ENCODE measurements at places on chromosomes 7 and 10. TPM values are rescaled to one million over a fixed set of nuclear protein-coding genes. Genes with fewer than 3 reads are reported as not detected.

DNA sequence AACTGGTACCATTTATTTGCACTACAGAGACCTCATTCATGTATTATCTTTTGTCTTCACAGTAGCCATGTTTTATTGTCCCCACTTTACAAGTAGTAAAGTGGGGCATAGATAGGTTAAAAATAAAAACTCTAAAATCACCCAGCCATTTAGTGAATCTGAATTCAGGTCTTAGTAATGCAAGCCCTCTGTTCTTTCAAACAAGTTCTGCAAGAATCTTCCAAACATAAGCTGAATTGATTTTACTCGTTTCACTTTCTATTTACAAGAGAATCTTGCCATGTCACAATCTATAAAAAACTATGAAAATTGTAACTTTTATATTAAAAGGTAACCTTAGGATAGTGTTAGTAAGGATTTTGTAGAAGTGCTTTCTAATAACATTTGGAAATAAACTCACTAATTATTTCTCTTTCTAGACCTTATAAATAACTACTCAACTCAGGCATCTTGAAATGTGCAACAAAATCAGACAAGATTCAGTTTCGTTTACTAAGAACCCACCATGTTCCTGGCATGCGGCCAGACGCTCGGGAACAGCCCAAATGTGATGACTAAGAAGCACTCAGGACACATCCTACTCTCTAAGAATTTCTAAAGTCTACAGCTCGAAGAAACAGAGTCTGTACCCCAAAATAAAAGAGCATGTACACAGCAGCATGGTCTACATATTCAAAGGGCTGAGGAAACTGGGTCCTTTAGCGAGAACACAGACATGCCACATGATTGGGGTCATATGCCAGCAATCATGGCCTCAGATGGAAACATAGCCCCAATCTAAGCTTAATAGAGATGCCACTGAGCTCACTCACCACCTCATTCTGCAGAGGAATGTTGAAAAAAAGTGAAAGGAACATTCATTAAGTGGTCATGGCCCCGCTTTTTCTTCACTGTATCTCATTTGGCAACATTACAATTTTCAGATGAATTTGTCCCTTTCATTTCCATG, 167.6 kb downstream of the AMPH start:
- no peak for DNase-seq

- DNase-seq, result no peak
Measured at GRCh38 chr7:51062222-51062987, 254.2 kb downstream of the COBL start.

DNA sequence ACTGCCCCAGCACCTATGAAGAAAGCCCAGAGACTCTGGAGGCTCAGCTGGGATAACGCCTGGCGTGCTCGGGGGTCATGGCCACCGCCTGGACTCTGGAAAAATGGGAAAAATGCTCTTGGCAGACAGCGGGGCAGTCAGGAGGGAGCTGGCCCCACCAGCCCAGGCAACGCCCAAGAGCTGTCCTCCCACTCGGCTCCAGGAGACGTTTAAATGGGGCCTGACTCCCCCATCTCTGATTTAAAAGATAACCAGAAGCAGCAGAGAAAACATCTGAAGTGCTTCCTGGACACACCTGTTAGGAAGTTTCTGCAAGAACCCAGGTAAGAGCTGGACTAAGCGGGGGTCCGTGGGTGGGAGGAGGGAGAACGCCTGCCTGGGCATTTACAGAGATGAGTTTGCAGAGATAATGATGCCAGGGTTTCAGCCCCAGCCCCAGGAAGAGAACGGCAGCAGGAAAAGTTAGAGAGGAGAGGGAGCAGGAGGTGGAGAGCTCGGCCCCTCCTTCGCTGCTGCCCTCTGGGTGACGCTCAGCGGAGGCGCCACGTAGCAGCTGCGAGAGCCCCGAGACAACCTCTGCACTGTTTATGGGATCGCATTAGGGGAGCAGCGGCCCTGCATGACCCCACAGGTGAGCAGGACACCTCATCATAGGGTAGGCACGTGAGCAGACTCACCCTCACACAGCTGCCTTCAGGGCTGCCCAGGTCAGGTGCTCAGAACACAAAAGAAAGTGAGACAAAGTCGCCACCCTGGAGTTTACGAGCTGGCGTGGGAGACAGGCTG, 83.5 kb upstream of the INSIG1 start:
- no peak for DNase-seq

DNA sequence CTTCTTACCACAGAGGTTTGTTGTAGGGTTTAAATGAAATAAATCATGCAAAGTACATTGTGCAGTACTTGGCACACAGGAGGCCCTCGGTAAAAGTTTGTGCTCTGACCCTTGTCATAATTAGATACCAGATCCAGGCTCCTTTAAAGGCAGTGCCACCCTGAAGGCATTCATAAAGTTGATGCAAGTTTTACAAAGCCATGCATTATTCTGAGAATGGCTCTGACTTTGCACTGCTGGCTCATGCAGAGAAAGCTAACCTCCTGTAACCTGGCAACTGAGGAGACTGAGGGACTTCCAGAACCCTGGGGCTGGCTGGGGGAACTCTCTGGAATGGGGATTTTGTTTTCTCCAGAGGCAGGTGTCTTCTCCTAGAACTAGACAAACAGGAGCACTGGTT, 570.9 kb downstream of the CCSER2 start:
- DNase-seq, result no peak

DNA sequence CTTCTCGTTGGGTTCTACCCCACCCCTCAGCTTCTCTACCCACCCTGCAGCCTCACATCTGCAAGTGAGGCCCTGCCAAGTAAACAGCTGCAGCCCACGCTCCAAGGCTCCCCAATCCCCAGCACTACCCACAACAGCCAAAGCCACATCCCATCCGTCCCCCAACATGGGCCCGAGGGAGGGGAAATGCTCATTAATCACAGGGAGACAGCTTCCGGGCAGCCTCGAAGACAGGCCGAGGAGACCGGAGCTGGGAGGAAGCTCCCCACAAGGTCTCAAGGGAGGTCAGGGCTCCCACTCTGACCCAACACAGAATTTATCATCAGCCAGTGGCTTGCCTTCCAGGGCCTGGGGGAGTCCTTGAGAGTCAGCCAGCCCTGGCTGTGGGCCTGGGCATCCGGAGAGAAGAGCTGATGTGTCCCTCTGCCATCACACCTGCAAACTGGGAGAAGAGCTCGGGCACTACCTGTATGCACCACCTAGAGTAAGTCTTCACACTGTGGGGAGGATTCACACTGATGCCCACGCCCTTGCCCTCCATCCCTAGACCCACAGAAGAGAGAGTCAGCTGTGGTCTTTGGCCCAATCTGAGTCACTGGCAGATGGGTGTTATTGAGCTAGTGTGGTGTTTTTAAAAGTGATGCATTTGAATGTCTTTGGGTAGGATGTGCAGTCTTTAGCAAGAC, 115.5 kb upstream of the ZMIZ1 start:
- no peak for DNase-seq

- DNase-seq, result no peak
Measured at GRCh38 chr10:78559661-78560340, 509.0 kb upstream of the ZMIZ1 start.

The UCMA gene
- total RNA-seq, result not detected

GRCh38 chr7:75572396-75572795, 80.3 kb downstream of the SPDYE5 start:
- DNase-seq, result no peak

The STOX1 gene
- total RNA-seq, result 0.48 TPM

The OR6B1 gene
- not detected for total RNA-seq

The MOGAT3 gene
- not detected for total RNA-seq

DNA sequence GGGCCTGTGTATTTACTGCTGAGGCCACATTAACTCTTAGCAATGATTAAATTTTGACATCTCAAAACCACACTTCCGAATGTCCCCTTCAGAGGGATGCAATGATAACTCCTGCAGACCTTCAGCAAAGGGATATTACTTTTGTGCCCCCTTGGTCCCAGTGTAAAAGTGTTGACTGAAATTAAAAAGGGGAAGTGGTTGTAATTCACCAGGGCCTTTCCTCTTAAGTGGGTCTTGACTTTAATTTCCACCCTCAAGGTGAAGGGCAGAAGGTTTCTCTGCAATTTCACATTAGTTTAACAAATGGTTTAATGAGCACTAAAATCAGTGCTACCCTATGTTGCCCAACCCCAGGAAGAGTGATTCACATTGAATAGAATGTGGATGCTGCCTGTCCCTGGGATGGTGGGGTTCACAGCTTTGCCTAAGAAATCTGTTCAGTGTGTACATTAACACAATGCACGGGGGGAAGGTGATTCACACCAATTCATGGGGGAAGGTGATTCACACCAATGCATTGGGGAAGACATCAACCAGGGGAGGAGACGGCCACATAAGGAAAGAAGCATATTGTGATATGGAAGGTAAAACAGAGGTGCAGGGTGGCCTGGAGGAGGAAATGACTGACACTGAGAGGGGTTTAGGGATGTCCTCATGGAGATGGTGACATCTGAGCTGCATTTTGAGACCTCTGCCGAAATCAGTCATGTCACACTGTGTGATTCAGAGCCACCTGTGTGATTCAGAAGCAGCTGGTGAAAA, 19.4 kb upstream of the TNS3 start:
- peak; percentile 71 for DNase-seq

DNA sequence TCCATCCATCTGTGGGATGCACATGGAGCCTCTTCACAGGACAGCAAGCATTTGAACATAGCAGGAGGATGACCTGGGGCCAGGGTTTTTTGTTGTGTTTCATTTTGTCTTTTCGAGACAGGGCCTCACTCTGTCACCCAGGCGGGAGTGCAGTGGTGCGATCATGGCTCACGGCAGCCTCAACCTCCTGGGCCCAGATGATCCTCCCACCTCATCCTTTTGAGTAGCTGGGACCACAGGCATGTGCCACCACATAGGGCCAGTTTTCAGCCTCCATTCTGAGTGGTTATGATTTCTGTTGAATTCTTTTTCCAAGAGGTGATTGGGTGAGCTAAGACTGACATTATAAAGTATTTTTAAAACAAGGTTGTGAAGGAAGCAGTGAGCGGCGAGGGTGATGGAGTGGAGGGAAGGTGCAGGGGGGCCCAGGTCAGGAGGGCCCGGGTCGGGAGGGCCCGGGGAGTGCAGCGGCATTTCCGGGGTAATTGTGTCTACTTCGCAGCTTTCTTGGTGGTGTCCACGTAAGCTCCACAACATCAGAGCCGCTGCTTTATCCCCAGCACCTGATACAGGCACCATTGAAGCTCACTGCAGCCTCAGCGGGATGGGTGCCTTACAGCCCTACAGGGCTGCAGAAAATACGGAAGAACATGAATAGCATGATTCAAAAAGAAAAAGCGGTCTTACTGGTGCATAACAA, 12.0 kb upstream of the LARP4B start:
- DNase-seq, result no peak
